Right renal cortex interstitium (tissue), 3 donors: ENCODE measurements at places on chromosomes 4 and X. TPM values are rescaled to one million over a fixed set of nuclear protein-coding genes. Genes with fewer than 3 reads are reported as not detected.

SPANXA1 gene
- not detected for polyA plus RNA-seq

CCSER1 gene
- polyA plus RNA-seq, result 20.6 TPM

SRPX2 gene
- 12.0 TPM for polyA plus RNA-seq

HS6ST2 gene
- 25.2 TPM for polyA plus RNA-seq

ODAM gene
- 2.1 TPM for polyA plus RNA-seq

TMEM31 gene
- 1.1 TPM for polyA plus RNA-seq

SULT1B1 gene
- polyA plus RNA-seq, result 1.00 TPM

RNF128 gene
- 9.5 TPM for polyA plus RNA-seq

GAGE13 gene
- 0.40 TPM for polyA plus RNA-seq

YY2 gene
- 2.5 TPM for polyA plus RNA-seq

SHISA3 gene
- polyA plus RNA-seq, result 87.7 TPM

NAP1L5 gene
- polyA plus RNA-seq, result 15.3 TPM

NR3C2 gene
- 17.8 TPM for polyA plus RNA-seq

IGSF1 gene
- 24.7 TPM for polyA plus RNA-seq

ELF4 gene
- polyA plus RNA-seq, result 11.8 TPM

ERAS gene
- 0.12 TPM for polyA plus RNA-seq

TMEM35A gene
- 7.9 TPM for polyA plus RNA-seq

WDR13 gene
- 128 TPM for polyA plus RNA-seq

ETNPPL gene
- polyA plus RNA-seq, result 0.62 TPM

FGFBP1 gene
- polyA plus RNA-seq, result 0.46 TPM

CITED1 gene
- 9.9 TPM for polyA plus RNA-seq

CT55 gene
- 0.20 TPM for polyA plus RNA-seq

CTAG1B gene
- not detected for polyA plus RNA-seq

ASMT gene
- 0.11 TPM for polyA plus RNA-seq
